ENCODE measurements at places on chromosomes 2 and 18.
A peak's percentile ranks its signal among the peaks of the same experiment; 100 is the strongest.

- no peak for DNase-seq
Observed at GRCh38 chr18:79509536-79509930, 113.8 kb downstream of the NFATC1 start.

DNA sequence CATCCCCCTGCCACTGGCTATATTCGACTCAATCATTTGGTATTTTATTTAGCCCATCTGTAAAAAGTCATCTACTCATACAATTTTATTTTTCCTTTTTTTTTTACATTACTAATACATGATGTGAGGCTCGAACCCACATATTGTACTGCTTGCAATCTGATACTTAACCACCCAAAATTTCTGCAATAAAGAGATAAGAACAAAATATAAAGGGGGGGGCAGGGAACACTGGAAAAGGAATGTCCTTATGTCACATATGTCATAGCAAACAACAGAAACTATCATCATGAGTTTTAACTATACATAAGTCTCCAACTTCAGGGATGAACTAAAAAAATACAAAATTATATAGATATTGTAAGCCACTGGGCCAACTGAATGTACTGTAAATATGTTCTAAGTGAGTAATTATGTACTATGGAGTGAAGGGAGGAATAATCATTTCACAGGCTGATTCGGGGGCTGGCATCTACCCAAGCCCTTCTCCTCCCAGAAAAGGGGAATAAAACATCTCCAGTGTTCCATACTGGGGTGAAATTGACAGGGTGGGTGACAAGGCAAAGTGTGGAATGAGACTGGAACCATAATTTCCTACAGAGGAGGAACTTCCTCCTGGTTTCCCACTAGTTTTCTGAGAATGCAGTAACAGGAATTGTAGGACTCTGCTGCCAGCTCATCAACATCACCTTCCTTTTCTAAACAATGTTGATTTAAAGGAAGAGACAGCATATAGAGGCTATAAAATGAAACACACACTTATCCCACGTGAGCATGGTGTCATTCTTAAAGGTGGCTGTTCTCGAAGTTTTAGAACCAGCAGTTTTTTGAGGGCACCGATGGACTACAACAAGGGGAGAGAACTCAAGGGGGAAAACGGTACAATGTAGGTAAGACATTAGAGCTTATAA lies 79.5 kb downstream of the FARSB start:
- no peak for DNase-seq

GRCh38 chr2:180494286-180494685 lies 486.1 kb upstream of the UBE2E3 start:
- DNase-seq = no peak

- DNase-seq = no peak
Observed at GRCh38 chr2:95073856-95074662, 47.5 kb downstream of the MRPS5 start.

- DNase-seq = no peak
Observed at GRCh38 chr18:57813245-57813644, 10.1 kb upstream of the ATP8B1 start.

DNA sequence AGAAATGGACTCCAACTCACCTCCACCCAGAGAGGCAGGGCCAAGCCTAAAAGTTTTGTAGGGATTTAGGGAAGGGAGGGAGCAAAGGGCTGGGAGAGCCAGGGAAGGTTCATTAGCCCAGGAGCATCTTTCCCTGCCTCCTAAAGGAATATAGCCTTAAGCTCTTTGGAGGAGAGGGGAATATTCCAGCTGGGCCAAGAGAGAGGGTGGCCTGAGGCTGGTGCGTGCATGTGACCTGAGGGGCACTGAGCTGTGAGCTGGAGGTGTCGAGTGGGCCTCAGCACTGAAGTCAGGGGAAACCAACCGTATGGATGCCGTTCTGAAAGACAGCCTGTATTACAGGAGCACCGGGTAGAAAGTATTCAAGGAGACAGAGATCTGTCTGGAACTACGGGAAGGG lies 112.6 kb downstream of the KLHL29 start:
- DNase-seq = no peak

GRCh38 chr2:74767618-74768017 lies 66.3 kb upstream of the HK2 start:
- DNase-seq = no peak

DNA sequence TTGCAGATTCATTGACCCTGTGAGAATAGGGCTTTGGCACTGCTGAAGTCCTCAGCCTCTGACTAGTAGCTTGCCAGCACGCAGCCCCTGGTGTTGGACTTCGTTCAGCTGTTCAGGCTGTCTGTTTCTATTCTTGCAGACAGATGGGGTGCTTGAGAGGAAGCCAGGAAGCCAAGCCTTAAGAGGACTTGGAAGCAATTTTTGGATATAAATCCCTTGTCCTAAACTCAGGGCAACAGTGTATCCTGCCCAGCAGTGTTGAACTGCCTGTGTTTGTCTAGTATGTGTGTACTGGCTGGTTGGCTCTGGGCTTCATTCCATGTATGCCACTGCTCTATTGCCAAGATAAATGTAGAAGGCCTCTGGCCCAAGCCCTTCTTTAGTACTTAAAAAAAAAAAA lies 108.6 kb downstream of the COMMD1 start:
- peak; percentile 74 for DNase-seq

DNA sequence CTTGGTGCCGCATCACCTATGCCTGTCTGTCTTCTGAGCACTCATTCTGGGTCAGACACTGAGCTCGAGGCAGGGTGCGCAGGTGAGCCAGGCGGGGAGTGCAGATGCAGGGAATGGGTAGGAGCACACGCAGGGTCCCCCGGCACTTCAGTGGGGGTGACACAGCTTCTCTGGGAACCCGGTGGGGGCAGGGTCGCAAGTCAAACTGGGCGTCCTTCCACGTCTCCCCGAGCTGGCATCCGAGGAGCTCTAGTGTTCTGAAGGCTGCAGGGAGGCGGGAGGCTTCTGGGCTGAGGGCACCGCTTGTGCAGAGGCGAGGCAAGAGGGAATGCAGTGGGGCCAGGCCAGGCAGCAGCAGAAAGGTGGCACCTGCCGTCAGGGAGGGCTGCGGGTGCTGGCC lies 86.0 kb downstream of the DGKD start:
- DNase-seq = no peak

DNA sequence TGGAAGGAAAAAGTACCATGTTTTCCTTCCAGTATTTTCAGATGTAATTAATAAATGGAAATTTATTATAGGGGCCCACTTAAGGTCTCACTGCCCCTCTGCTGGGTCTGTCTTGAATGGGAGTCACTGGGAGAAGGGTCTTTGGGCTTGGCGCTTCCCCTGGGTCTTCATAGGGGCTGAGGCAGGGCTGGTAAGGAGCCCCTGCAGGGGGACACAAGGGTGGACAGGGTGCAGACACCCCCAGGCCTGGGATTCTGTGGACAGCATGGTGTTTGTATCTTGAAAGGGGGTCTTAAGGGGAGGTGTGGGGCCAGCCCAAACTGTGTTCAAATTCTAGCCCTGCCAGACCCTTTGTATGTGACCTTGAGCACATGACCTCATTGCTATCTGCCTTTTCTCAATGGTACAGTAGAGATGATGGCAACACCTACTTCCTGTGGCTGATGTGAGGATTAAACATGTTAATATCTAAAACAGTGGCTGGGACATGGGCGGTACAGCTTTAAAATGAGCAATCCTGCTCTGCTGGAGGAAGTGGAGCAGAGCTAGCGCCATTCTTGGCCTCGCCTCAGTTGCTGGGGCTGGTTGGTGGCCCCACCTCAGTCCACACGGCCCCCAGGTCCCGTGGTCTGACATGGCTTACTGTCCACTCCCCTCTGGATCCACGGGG lies 71.6 kb downstream of the GNAL start:
- no peak for DNase-seq

GRCh38 chr2:188599140-188599539 lies 307.5 kb downstream of the GULP1 start:
- no peak for DNase-seq

- no peak for DNase-seq
Observed at GRCh38 chr2:133835821-133836619, 267.8 kb upstream of the NCKAP5 start.

- no peak for DNase-seq
Observed at GRCh38 chr2:69603146-69603743, 40.3 kb downstream of the AAK1 start.

DNA sequence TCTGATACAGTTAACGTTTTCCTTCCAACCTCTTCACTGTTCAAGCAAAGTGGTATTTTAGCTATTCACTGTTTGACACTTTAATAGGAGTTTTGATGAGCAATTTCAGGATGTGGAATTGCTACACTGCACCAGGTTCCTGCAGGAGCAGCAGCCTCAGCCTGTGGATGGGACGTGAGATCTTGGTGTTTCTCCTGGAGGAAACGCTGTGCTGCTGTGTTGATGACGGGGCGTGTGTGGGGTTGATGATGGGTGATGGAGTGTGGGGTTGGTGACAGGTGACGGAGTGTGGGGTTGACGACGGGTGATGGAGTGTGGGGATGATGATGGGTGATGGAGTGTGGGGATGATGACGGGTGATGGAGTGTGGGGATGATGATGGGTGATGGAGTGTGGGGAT lies 98.9 kb downstream of the RTP5 start:
- DNase-seq = no peak

- no peak for DNase-seq
Observed at GRCh38 chr2:188726626-188727247, 247.4 kb upstream of the COL3A1 start.

DNA sequence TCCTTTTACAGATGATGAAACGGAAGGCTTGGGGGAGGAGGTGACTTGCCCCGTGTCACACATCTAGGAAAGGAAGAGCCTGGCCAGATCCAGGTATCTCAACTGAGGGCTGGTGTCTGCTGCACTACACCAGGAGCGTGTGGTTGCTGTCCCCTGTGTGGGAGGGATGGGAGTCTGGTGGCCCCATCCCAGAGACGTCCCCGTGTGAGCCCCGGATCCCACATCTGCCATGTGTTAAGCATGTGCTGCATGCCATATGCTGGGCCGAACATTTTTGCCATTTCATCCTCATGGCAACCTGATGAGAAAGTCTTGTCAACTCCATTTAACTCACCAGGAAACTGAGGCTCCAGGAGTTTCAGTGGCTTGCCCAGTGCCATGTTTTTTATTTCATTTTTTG lies 4.2 kb downstream of the GAREM2 start:
- DNase-seq = no peak

GRCh38 chr2:221166292-221166691 lies 405.8 kb downstream of the EPHA4 start:
- DNase-seq = peak; percentile 86

GRCh38 chr18:7812431-7813063 lies 245.4 kb downstream of the PTPRM start:
- DNase-seq = no peak

DNA sequence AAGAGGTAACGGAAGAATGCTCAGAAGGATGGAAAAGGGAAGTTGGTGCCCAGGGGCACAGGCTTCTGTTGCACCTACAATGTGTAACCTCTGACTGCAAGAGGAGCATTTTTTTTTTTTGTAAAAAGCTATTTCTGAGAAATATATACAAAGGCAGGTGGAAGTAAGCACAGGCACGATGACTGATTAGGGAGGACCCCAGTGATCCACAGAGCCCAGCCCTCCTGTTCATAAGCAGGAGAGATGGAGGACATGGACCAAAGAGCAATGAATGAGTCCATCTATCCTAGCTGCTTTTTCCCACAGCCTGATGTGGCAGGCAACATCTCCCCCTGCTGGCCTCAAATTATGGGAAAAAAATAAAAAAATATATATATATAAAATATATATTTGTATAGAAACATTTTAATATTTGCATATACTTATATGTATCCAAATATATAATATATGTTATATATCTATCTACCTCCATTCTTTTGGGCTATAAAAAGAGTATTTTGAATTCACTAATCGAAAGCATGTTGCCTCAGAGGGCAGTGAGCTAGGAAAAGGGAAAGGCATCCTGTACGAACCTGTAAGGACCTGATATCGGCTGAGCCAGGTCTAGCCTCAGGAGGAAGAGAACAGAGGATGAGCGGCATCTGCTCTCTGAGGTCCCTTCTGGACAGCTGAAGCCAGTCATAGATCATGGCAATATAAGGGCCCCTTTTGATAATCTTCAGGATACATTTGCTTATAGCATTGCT lies 166.0 kb upstream of the STK17B start:
- DNase-seq = no peak

DNA sequence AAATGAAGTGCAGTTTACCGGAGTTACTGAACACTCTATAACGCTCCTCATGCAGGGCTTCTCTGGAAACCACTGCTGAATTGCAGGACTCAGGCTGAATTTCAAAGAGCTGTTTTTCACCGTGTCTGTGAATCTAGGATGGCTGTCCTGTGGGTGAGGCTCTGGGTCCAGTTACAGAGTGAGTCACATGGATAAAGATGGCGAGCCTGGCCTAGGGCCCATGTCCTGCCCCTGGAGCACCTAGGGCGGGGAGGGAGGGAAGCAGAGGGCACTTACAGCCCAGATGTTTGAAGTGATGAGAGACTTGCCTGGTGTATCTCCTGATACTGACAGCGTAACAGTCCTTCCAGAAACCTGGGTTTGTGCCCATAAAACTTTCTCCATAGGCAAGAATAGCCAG lies 583.0 kb downstream of the IRS1 start:
- DNase-seq = no peak

- no peak for DNase-seq
Observed at GRCh38 chr2:58195662-58196061, 45.5 kb downstream of the FANCL start.

DNA sequence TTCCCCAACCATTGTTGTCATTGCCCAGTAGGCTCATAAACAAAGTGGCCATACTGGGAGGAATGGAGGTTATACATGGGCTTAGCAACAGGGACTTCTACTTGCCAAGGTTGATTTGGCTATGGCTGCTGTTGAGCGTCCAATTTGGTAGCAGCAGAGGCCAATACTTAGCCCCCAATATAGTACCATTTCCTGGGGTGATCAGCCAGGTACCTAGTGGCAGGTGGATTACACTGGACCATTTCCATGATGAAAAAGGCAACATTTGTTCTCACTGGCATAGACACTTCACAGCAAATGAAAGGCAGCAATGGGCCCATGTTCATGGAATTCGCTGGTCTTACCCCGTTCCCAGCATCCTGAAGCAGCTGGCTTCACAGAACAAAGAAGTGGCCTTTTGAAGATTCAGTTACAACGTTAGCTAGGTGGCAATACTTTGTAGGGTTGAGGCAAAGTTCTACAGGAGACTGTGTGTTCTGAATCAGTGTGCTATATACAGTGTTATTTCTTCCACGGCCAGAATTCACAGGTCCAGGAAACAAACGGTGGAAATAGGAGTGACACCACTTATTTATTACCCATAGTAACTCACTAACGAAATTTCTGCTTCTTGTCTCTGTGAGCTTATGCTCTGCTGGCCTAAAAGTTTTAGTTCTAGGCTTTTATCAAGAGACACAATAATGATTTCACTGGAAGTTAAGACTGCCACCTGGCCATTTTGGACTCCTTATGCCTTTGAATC lies 37.5 kb downstream of the FBXO11 start:
- no peak for DNase-seq

DNA sequence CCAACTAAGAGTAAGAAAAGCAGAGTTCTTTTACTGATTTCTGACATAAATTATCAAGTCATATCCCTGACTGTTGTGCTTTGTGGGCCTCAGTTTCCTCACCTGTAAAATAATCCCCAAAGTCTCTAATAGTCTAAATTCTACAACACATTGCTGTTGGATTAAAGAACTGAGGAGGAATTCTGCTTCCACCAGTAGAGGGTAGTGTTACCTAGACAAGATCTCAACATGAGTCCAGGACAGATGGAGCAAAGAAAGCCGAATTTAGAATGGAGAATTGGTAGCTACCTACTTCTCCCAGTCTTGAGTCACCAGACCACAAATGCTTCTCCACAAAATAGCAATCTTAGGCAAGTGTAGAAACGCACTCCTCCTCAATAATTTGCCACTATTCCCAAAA lies 462.5 kb upstream of the FSHR start:
- DNase-seq = peak; percentile 37

- no peak for DNase-seq
Observed at GRCh38 chr2:25207078-25207545, 38.7 kb upstream of the POMC start.

- DNase-seq = no peak
Observed at GRCh38 chr2:217900010-217900779, 102.6 kb downstream of the TNS1 start.

Data from NCI-H2171 (cell line).